ENCODE measurements at places on chromosomes 1 and 21.

GRCh38 chr1:119816407-119816806, 5.1 kb upstream of the REG4 start:
- no peak for DNase-seq

DNA sequence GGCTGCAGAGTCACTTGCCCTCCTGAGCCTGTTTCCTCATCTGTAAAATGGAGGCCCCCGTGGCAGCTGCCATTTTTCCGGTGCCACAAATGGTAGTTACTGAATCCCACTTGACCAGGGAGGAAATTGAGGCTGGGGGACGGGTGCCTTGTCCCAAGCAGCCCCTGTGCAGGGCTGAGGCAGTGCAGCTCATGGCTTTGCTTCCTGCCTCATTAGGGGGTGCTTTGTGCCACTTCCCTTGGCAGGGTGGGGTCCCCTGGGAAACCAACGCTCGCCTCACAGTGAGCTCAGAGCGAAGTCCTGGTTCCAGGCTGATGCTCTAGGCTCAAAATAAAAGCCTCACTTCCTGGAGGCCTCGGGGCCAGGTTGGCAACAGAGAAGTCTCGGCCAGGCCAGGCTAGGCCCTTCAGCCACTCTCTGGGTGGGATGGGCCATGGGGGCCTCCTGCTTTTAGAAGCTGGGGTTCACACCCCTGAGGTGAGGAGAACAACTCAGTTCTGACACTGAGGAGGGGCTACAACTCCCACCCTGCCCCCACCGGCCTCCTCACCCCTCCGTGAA, 6.8 kb downstream of the LAPTM5 start:
- DNase-seq, result no peak

- no peak for DNase-seq
Measured at GRCh38 chr21:39804240-39804639, 59.3 kb downstream of the IGSF5 start.

DNA sequence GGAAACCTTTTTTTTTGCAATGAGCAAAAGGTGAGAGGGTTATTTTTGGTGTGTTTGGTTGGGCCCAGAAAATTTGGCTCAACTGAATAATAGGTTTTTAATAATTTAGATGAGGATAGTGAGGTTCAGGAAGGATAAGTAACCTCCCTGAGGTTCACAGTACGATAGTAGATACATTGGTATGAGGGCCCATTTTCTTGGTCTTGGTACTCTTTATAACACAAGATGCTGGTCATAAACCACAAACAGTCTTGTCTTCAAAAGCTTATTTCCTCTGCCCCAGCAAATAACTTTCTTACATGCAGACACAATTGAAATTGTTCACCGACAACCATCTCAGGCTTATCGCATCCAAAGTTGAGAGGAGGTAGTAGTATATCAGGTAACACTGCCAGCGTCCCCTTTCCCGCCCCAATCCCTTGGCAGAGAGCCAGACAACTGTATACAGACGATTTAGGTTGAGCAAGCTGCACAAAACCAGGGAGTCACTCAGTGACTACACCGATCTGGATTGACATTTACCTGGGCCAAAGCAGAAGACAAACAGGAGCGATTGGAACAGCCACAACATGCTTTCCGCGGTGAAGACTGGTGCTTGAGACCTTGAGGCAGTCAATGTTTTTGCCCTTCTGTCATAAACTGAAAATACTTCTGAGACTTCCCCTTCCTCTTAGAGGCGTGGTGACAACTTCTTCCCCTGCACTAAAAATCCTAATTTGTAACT, at the start of gene SLAMF6:
Gene SLAMF6 (minus strand): TSS at position 634 of the 724 bp plus-strand sequence. CDS start 63 bp downstream, at position 571.
- peak; percentile 20 for DNase-seq

- DNase-seq, result no peak
Measured at GRCh38 chr21:36717976-36718375, 19.1 kb downstream of the SIM2 start.

Data from GDM1 (cell line).